Effector memory CD8-positive, alpha-beta T cell (primary cell): ENCODE measurements at places on chromosomes 6 and 20.
A peak's percentile ranks its signal among the peaks of the same experiment; 100 is the strongest.

DNA sequence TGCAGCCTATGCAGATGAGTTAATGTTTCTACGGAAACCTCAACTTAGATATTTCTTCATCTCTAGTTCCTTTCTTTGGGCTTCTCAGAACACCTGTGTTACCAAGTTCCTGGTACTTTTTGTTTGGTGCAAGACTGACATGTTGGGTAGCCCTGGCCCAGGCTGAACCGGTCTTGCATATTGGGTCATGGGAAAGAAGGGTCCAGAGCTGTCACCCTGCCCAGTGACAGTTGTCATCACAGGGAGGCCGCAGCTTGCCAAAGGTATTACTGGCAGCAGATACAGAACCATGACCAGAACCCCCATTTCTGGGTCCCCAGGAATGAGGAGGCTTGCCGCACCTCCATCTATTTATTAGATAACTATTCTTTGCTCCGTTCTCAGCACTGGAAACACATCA, 40.2 kb downstream of the PDYN start:
- no peak for DNase-seq
- peaks cover 51% of the 10 kb centered on the region for H3K27me3 ChIP-seq
- H3K4me3 ChIP-seq, result no peak overlapping the region

DNA sequence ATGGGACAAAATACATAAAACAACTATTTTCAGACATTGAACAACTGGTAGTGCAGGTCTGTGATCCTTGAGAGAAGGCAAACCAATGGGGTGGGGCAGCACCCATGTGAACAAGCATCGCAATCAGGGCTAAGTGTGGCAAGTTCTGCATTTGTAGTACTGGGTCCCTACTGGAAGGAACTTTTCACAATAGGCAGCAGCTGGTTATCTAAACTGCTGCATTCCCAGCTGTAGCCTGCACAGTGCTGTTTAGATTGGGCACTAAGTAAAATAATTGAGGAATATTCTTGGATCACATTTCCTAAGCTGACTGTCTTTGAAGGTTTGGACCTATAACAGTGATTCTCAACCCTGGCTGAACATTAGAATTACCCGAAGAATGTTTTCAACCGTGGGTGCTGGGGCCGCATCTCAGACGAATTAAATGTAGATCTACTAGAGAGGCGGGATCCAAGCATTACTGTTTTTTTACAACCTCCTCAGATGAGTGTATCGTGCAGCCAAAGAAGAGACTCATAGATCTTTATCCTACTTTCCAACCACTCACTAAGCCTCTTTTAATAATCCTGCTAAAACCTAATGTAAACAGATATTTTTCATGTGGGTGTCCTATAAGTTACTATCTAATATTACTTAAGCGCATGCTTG, 12.4 kb upstream of the MAP3K4 start:
- H3K36me3 ChIP-seq, result peaks cover 5% of the 10 kb centered on the region
- no peak for DNase-seq
- no peak overlapping the region for H3K4me3 ChIP-seq
- peaks cover 16% of the 10 kb centered on the region for H3K27me3 ChIP-seq

DNA sequence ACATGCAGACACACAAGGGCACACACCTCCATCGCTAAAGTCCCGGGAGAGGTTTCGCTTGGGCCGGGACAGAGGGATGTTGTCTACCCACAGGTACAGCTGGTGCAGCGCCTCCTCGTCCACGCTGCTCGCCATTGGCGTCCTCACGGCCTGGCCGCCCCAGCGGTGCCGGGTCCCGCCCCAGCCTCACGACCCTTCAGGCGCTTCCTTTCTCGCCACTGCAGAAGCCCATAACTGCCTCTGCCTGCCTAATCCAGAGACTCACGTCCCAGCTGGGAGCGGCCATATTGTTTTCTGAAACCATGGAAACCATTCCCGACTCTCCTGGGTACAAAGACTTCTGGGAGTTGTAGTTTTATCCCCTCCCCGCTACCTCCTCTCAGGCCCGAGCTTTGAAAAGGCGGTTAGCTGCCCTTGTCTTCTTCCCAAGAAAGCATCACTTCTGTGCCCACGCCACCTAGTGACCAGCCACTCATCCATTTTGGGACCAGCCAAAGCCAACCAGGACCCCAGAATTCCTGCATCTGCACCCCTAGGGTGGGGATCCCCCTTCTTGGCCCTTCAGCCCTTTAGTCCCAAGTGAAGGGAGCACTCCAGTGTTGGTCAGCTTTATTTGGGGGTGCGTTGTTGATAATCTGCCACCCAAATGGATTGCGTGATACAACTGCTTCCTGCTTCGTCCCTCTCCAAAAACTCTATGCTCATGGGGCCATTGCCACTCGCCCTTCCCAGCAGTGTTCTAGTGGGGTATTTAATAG, at the start of gene SPEF1:
Gene SPEF1 (minus strand): TSS at position 296 of the 758 bp plus-strand sequence. CDS start 161 bp downstream, at position 135.
- peak within 1 kb of the TSS; percentile 71 for H3K4me3 ChIP-seq
- peaks cover 45% of the 10 kb centered on the region for H3K4me1 ChIP-seq
- H3K27ac ChIP-seq, result peak within 1 kb of the TSS; percentile 72
- no peaks in the 10 kb centered on the region for H3K27me3 ChIP-seq
- peaks cover 14% of the 10 kb centered on the region for H3K36me3 ChIP-seq

DNA sequence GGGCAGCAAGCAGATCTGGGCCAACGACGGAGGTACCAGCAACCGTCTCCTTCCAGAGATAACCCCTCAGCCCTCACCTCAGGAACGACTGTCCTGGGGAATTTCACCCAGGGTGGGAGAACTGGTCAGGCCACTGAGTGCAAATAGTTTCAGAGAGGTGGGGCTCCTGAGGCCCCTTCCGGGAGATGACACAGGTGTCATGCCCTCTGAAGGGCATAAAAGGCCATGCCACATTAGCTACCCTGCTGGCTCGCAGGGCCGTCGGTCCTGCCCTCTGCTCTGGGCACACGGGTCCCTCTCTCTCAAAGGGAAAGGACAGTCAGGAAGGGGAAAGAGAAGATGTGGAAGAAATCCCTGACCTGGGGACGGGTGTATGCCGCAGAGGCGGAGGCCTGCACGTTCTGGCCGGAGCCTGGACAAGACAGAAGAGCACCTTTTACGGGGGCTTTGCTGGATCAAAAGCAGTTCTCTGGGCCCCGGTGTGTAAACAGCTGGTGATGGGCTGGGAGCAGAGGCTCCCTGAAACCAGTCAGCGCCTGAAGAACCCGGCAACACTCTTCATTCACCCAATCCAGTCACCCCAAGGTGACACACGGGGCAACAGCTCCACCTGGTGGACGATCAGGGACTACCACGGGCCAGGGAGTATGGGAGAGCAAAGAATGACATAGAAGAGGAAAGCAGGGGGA, 6.4 kb upstream of the TAF8 start:
- H3K36me3 ChIP-seq, result peaks cover 62% of the 10 kb centered on the region
- H3K27me3 ChIP-seq, result no peaks in the 10 kb centered on the region
- peak overlapping the region; percentile 89 for H3K4me3 ChIP-seq
- peak overlapping the region; percentile 82 for H3K27ac ChIP-seq

DNA sequence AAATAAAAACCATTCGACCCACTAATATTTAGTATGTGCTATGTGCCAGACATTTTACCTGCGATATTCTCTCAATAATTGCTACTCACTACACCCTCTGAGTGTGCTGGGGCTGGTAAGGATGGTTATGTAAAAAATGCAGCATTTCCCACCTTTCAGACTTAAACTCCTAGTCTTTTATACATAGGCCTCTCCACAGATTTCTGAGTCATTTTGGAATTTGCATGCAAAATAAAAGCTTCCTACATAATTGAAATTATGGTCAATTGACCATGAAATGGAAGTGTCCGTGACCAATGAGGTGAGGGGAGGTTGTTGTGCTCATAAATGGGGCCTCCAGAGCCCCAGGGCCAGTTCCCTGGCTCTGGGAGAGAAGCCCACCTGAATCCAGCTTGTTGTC, 37.7 kb upstream of the MAFB start:
- no peak for DNase-seq
- no peaks in the 10 kb centered on the region for H3K4me1 ChIP-seq
- no peak overlapping the region for H3K27ac ChIP-seq
- H3K27me3 ChIP-seq, result peaks cover 18% of the 10 kb centered on the region

DNA sequence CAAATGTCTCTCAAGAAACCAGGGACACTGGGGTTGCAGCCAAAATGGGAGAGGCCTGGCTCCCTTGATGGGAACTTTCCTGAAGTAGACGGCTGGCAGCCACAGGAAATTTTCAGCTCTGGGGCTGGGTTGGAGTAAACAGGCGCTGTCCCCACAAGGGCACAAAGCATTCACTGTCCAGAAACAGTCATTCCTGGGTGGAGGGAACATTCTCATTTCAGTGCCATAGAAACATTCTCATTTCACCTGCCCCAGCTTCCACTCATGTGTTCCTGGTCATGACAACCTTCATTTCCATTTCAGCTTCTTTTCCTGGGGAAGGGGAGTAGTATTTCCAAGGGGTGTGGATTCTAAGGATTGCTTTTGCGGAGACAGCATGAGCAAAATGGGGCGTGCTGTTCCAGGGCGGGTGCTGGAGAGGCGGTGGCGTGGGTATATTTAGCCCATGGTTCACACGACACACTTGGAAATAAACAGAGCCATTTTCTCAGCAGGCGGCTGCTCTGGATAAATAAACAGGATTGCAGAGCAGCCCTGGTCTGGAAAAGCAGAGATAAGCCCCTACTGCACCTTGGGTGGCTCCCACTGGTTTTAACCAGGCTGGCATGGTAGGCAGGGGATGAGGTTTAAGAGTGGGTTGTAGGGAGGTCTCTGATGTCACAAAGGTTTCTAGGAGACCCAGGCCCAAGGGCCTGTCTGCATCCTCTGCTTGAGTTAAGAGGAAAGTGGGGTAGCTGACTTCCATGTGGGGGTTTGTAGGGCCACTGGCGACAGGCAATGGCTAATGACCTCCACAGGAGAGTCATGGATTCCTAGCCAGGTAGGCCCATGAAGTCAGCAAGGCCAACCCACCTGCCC, 32.9 kb downstream of the COX4I2 start:
- DNase-seq, result no peak
- peaks cover 71% of the 10 kb centered on the region for H3K4me1 ChIP-seq
- peak overlapping the region; percentile 91 for H3K27ac ChIP-seq
- no peaks in the 10 kb centered on the region for H3K27me3 ChIP-seq

DNA sequence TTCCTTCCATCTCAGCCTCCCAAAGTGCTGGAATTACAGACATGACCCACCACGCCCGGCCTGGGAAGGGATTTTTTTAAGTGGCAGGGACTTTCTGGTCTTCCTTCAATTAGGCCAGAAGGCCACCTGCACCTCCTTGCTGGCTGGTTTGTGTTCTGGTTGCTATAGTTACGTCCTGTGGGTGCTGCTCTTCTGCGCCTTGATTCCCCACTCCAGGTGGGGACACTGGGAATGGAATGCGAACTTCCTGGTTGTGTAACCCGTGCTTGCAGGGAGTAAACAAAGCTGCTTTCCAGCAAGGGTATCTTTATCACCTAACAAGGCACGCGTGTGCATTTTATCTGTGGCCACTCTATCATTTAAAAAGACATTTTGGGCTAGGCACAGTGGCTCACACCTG, 117.7 kb downstream of the PLEKHG1 start:
- H3K4me1 ChIP-seq, result peaks cover 9% of the 10 kb centered on the region
- no peaks in the 10 kb centered on the region for H3K27me3 ChIP-seq
- peaks cover 4% of the 10 kb centered on the region for H3K36me3 ChIP-seq
- no peak for DNase-seq
- H3K27ac ChIP-seq, result no peak overlapping the region
- no peak overlapping the region for H3K4me3 ChIP-seq

GRCh38 chr6:156013155-156013554, 557.5 kb upstream of the NOX3 start:
- no peak overlapping the region for H3K4me3 ChIP-seq
- no peak for DNase-seq
- no peaks in the 10 kb centered on the region for H3K36me3 ChIP-seq
- H3K4me1 ChIP-seq, result no peaks in the 10 kb centered on the region

DNA sequence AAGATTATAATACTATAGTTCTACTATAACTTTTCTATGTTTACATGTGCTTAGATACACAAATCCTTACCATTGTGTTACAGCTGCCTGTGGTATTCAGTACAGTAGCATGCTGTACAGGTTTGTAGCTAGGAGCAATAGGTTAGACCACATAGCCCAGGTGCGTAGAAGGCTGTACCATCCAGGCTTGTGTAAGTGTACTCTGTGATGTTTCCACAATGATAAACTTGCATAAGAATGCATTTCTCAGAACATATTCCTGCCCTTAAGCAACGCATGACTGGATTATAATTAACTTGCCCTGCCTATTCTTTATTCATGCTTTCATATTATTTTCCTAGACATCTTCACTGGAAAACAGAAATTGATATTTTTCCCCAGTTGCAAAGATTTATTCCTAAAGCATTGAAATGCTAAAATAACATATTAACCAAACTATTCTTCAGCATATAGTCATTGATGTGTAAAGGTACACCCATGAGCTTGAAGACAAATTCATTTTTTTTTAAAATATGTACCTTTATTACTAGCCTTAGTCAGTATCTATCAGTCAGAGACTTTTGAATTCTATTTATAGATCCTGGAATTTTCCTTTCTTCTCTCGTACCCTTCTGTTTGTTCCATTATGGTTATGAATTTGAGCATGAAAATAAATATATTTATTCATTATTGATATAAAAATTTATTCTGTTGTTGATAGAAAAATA, 7.2 kb upstream of the CTAGE9 start:
- no peak overlapping the region for H3K27ac ChIP-seq
- H3K4me3 ChIP-seq, result no peak overlapping the region

DNA sequence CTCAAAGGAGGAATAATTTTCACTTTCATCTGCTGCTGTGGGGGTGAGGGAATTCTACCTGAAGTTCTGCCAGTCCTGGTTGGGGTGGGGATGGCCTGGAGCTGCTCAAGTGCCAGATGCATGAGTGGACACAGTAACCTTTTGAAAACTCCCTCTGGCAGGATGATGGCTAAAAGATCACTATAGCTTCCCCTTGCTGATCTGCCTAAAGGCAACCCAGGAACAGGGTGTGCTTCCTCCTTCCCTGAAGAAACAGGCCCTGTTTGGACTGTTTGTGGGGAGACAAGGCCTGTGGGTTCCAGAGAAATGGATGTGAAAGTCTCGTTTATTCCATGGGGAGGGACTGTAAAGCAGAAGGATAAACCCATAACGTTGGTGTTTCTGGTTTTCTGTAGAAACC, 176.9 kb downstream of the DTNBP1 start:
- DNase-seq, result no peak
- H3K4me3 ChIP-seq, result no peak overlapping the region
- no peaks in the 10 kb centered on the region for H3K27me3 ChIP-seq
- H3K4me1 ChIP-seq, result peaks cover 20% of the 10 kb centered on the region

GRCh38 chr6:107444277-107444676, 15.1 kb downstream of the PDSS2 start:
- peaks cover 6% of the 10 kb centered on the region for H3K4me1 ChIP-seq
- H3K36me3 ChIP-seq, result no peaks in the 10 kb centered on the region
- H3K4me3 ChIP-seq, result no peak overlapping the region
- DNase-seq, result no peak

DNA sequence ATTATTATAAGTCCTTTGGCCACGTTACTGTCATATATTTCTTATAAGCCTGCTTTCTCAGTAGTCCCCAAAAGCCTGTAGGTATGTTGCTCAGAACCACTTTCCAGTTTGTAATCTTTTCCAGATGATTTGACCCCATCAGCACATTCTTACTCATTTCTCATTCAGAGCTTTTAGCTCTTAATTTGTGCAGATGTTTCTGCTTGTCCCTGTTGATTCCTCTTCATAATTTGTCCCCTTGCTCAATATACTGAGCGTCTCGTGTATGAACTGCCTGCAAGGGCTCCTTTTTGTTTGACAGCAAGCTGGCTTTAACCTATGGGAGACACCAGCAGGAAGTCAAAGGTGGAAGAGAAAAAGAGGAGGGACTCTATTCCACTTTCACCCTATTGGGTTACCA, 733.8 kb upstream of the GJE1 start:
- H3K27me3 ChIP-seq, result peaks cover 24% of the 10 kb centered on the region
- DNase-seq, result no peak
- no peak overlapping the region for H3K27ac ChIP-seq
- H3K36me3 ChIP-seq, result no peaks in the 10 kb centered on the region
- no peak overlapping the region for H3K4me3 ChIP-seq
